ENCODE measurements at places on chromosomes 4 and X. TPM values are rescaled to one million over a fixed set of nuclear protein-coding genes. Genes with fewer than 3 reads are reported as not detected.

PF4V1 gene
- total RNA-seq, result not detected

ADGRL3 gene
- total RNA-seq, result 0.83 TPM

GABRE gene
- 3.8 TPM for total RNA-seq

RASGEF1B gene
- 1.9 TPM for total RNA-seq

Data from psoas muscle (tissue), 8 donors.